Ascending aorta (tissue), 2 donors: ENCODE measurements at places on chromosomes 1 and 21.

- H3K4me3 ChIP-seq = no peak overlapping the region
- H3K4me1 ChIP-seq = peaks cover 12% of the 10 kb centered on the region
- no peak overlapping the region for H3K27ac ChIP-seq
- DNase-seq = no peak
- peaks cover 33% of the 10 kb centered on the region for H3K36me3 ChIP-seq
Measured at GRCh38 chr1:43653339-43653738, 3.4 kb downstream of the KDM4A start.

- H3K36me3 ChIP-seq = peaks cover 50% of the 10 kb centered on the region
- no peak for DNase-seq
- no peak overlapping the region for H3K4me3 ChIP-seq
- H3K27ac ChIP-seq = no peak overlapping the region
Measured at GRCh38 chr1:236753516-236753915, 41.6 kb upstream of the MTR start.

GRCh38 chr1:171654201-171654941, 1.9 kb upstream of the MYOC start:
- H3K27me3 ChIP-seq = no peaks in the 10 kb centered on the region
- H3K4me3 ChIP-seq = no peak overlapping the region
- H3K4me1 ChIP-seq = peaks cover 36% of the 10 kb centered on the region

DNA sequence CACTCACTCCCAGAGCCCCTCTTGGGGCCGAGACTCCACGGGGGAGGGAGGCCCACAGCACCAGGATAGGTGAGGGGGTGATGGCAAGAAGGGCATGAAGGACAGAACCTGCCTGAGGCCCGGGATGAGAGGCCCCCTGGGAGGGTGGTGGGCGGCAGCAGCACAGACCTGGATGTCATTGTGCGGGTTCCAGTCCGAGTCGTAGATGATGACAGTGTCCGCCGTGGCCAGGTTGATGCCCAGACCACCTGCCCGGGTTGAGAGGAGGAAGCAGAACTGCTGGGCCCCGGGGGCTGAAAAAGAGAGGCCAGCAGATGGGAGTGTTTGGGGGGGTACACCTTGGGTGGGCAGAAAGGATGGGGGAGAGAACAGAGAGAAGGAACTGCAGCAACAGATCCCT, 50.1 kb downstream of the CHD5 start:
- no peak overlapping the region for H3K4me3 ChIP-seq
- no peaks in the 10 kb centered on the region for H3K4me1 ChIP-seq
- DNase-seq = no peak
- H3K36me3 ChIP-seq = no peaks in the 10 kb centered on the region

GRCh38 chr1:213569816-213570150, 418.0 kb upstream of the PROX1 start:
- H3K4me1 ChIP-seq = no peaks in the 10 kb centered on the region
- no peaks in the 10 kb centered on the region for H3K36me3 ChIP-seq
- H3K27me3 ChIP-seq = no peaks in the 10 kb centered on the region
- H3K27ac ChIP-seq = no peak overlapping the region

- H3K36me3 ChIP-seq = no peaks in the 10 kb centered on the region
- H3K27ac ChIP-seq = no peak overlapping the region
- no peak for DNase-seq
- peaks cover 4% of the 10 kb centered on the region for H3K4me1 ChIP-seq
- no peak overlapping the region for H3K4me3 ChIP-seq
- H3K27me3 ChIP-seq = peaks cover 15% of the 10 kb centered on the region
Measured at GRCh38 chr1:17118268-17118667, 983 bp downstream of the PADI2 start.

- no peaks in the 10 kb centered on the region for H3K4me1 ChIP-seq
- no peak overlapping the region for H3K4me3 ChIP-seq
- DNase-seq = no peak
- no peak overlapping the region for H3K27ac ChIP-seq
- H3K27me3 ChIP-seq = no peaks in the 10 kb centered on the region
Measured at GRCh38 chr1:231508497-231508896, 20.0 kb upstream of the TSNAX start.

GRCh38 chr1:70043804-70044203, 161.6 kb downstream of the LRRC40 start:
- H3K36me3 ChIP-seq = no peaks in the 10 kb centered on the region
- no peak overlapping the region for H3K4me3 ChIP-seq

DNA sequence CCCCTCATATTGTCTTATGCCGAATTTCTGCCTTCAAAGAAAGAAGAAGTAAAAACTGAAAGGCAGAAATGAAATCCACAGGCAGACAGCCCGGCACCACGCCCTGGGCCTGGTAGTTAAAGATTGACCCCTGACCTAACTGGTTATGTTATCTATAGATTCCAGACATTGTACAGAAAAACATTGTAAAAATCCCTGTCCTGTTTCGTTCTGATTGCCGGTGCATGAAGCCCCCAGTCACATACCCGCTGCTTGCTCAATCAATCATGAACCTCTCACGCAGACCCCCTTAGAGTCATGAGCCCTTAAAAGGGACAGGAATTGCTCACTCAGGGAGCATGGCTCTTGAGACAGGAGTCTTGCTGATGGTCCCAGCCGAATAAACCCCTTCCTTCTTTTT, 49.3 kb downstream of the JMJD4 start:
- no peak overlapping the region for H3K4me3 ChIP-seq
- H3K27me3 ChIP-seq = no peaks in the 10 kb centered on the region
- no peak overlapping the region for H3K27ac ChIP-seq
- H3K4me1 ChIP-seq = no peaks in the 10 kb centered on the region

DNA sequence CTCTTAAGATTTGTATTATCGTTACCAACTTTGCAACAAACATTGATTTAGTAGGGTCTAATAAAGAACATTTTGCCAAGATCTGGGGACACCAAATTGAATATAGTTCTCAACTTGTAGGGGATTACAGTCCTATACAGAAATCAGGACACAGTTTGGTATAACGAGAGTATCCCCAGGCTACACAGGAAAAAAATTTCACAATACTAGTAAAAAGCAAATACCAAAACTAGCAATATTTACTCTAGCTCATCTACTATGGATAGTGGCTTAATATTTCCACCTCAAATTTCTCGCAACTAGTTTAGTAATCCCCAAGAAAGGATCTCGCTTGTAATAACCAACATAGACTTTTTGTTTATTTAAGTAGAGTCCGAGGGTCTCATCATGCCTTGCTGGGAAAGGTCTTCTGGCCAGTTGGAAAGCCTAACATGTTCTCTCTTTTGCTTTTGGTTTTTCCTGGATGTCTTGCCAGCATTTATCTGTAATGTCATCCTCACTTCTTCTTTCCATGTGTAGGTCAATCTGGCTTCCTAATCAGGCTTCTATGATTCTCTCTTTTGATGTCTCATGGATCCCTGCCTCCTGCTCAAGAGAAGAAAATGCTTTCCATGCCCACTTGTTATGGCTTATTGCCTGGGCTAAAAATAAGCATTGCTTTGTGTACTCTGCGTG, 104.7 kb upstream of the KCNK2 start:
- H3K4me3 ChIP-seq = no peak overlapping the region
- DNase-seq = no peak
- no peaks in the 10 kb centered on the region for H3K4me1 ChIP-seq
- H3K27me3 ChIP-seq = no peaks in the 10 kb centered on the region
- H3K27ac ChIP-seq = no peak overlapping the region
- H3K36me3 ChIP-seq = no peaks in the 10 kb centered on the region

GRCh38 chr1:210557426-210558077, 228.8 kb downstream of the HHAT start:
- no peak overlapping the region for H3K27ac ChIP-seq
- H3K27me3 ChIP-seq = no peaks in the 10 kb centered on the region
- H3K4me1 ChIP-seq = no peaks in the 10 kb centered on the region
- DNase-seq = no peak
